Stimulated activated CD4-positive, alpha-beta T cell treated with anti-CD3 and anti-CD28 coated beads, Interleukin-1b, Interleukin-23, amount 100 ng/mL, for 48 hours (primary cell): ENCODE measurements at places on chromosomes 5 and 9.
A peak's percentile ranks its signal among the peaks of the same experiment; 100 is the strongest.

- no peak for DNase-seq
Observed at GRCh38 chr5:126752081-126752785, 24.7 kb upstream of the LMNB1 start.

GRCh38 chr5:159456261-159456660, 126.0 kb upstream of the IL12B start:
- no peak for DNase-seq

DNA sequence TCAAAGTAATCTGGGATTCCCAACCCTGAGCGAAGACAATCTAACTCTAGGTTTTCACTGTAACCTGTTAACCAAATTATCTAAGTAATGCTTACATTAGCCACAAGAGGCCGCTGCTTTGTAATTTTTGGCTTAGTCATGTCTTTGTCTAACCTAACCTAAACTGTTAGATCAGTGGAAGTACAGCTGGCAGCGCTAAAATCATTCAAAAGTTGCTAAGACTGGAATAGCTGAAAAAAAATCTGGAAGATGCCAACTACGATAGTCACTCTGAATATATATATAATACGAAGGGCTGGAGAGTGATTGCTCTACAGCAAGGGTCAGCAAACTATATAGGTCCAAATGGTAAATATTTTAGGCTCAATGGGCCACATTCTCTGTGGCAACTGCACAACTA, 60.2 kb downstream of the FBXO38 start:
- DNase-seq, result peak; percentile 24

DNA sequence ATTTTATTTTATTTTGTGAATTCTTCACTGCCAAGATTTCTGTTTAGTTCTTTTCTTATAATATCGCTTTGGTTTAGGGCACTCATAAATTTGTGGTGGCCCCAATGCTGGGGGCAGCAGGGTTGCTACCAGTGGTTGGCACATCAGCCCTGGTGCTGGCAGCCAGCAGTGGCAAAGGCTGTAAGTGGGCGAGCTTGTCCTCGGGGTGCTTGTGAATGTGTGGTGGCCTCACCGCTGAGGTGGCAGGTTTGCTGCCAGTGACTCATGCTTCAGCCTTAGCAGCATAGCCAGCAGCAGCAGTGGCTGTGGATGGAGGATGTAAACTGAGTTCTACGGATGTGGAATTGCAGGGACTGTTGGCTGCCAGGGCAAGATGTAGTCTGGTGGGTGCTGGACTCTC, 262.9 kb upstream of the DMAC1 start:
- no peak for DNase-seq
